ENCODE measurements at places on chromosomes 1 and 21.

- H3K4me3 ChIP-seq = no peak overlapping the region
- H3K27ac ChIP-seq = no peak overlapping the region
- no peaks in the 10 kb centered on the region for H3K27me3 ChIP-seq
Measured at GRCh38 chr1:85830837-85831236, 122.6 kb upstream of the ZNHIT6 start.

DNA sequence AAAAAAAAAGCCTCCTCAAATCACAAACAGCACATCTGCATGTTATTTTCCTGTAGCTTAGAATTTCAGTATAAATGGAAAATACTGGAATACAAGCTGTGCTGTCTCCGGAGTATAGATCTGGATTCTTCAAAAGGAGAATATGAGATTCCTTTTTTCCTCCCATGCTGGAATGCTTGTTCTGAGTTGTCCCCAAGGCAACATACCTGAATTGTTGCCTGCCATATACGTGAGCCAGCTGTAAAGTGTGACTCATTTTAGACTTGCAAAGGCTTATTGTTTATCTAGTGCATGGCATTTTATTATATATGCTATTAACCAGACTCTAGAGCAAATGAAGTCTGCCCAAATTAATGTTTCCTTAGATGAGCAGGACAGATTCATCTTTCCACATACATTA, 95.0 kb upstream of the C1orf105 start:
- no peak for DNase-seq
- H3K4me3 ChIP-seq = no peak overlapping the region
- no peaks in the 10 kb centered on the region for H3K27me3 ChIP-seq
- no peaks in the 10 kb centered on the region for H3K36me3 ChIP-seq

GRCh38 chr1:57470036-57470435, 46.2 kb upstream of the DAB1 start:
- H3K27ac ChIP-seq = no peak overlapping the region
- no peaks in the 10 kb centered on the region for H3K27me3 ChIP-seq
- H3K4me1 ChIP-seq = no peaks in the 10 kb centered on the region
- no peaks in the 10 kb centered on the region for H3K36me3 ChIP-seq

- no peak for DNase-seq
- no peak overlapping the region for H3K27ac ChIP-seq
- H3K4me3 ChIP-seq = no peak overlapping the region
- H3K36me3 ChIP-seq = no peaks in the 10 kb centered on the region
- no peaks in the 10 kb centered on the region for H3K4me1 ChIP-seq
- no peaks in the 10 kb centered on the region for H3K27me3 ChIP-seq
Measured at GRCh38 chr1:92927870-92928269, 33.4 kb downstream of the DIPK1A start.

GRCh38 chr1:218665221-218665620, 320.1 kb downstream of the TGFB2 start:
- H3K4me3 ChIP-seq = no peak overlapping the region
- no peaks in the 10 kb centered on the region for H3K27me3 ChIP-seq
- DNase-seq = peak; percentile 83
- no peaks in the 10 kb centered on the region for H3K36me3 ChIP-seq
- peaks cover 4% of the 10 kb centered on the region for H3K4me1 ChIP-seq
- no peak overlapping the region for H3K27ac ChIP-seq

DNA sequence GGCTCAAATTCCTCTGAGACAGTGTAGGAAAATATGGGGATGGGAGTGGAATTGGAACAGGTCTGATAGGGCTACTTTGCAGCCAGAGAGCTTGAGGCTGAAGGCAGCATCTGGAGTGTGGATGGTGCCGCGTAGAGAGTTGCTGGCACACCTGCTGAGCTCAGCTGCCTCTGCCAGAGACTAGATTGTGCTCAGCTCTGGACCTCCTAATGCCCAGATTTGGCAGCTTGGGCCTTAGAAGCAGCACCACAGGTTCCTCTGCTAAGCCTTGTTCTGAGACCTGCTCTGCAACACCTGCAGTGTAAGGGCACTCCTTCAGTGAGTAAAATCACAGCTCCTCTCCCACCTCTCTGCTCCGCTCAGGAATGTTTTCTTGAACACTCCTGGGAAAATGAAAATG, 23.3 kb downstream of the ACOT11 start:
- H3K27me3 ChIP-seq = no peaks in the 10 kb centered on the region
- DNase-seq = no peak
- H3K36me3 ChIP-seq = no peaks in the 10 kb centered on the region
- peaks cover 21% of the 10 kb centered on the region for H3K4me1 ChIP-seq
- no peak overlapping the region for H3K4me3 ChIP-seq
- peak overlapping the region; percentile 78 for H3K27ac ChIP-seq

GRCh38 chr1:246308533-246309075, 198.5 kb downstream of the SMYD3 start:
- no peaks in the 10 kb centered on the region for H3K27me3 ChIP-seq
- no peak overlapping the region for H3K27ac ChIP-seq
- no peaks in the 10 kb centered on the region for H3K36me3 ChIP-seq
- H3K4me3 ChIP-seq = no peak overlapping the region
- DNase-seq = no peak
- H3K4me1 ChIP-seq = no peaks in the 10 kb centered on the region

DNA sequence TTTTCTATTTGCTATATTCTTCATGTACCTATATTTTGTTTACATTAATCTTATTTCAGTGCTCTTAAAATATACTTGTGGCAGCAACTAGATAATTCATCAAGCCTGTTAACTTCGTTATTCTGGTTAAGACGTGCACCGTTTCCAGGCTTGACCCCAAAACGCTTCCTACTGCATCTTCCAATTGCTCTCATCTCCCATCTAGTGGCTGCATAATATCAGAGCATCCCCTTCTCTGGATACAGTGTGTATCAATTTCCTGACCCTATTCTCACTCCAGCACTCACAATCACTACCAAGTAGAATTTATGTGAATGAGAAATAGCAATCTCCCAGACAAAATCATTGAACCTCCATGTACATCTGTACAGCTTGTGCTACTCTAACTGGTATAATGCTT, 1280.3 kb upstream of the B3GALT2 start:
- H3K4me3 ChIP-seq = no peak overlapping the region
- no peak for DNase-seq
- no peaks in the 10 kb centered on the region for H3K27me3 ChIP-seq
- no peaks in the 10 kb centered on the region for H3K36me3 ChIP-seq

DNA sequence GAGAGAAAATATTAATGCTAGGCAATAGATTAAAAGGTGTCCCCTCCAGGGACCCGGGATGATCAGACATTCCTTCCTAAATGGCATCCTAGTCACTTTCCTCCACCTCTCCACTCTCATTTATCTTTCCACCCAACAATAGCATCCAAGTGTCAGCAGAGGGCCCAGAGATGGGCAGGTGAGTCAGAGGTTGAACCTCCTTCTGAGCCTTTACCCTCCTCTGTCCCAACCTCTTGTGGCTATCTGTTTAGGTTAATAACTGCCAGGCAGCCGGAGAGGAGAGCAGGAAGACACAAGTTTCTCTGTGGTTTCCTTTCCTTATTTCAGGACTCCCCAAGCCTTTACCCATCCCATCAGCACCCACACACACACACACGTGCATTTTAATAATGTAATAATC, 4.1 kb downstream of the GJA5 start:
- DNase-seq = no peak
- no peak overlapping the region for H3K27ac ChIP-seq
- H3K4me1 ChIP-seq = peaks cover 27% of the 10 kb centered on the region

DNA sequence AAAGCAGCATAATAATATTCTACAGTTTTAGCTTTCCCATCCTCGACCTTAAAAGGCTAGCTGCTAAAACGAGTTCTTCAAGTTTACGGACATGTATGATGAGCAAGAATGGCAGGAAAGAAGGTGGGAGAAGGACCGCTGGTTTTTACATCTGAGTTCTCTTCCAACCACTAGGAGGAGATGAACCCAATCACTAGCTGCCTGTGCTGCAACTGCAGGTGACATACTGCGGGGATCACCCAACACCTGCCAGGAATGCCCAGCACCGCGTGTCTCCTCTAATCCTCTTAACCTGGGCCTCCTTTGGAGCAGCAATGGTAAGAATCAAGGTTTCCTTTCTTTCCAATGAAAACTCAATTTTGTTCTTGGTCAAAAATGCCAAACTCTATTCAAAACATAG, 23.5 kb downstream of the TOR3A start:
- no peaks in the 10 kb centered on the region for H3K4me1 ChIP-seq
- peaks cover 35% of the 10 kb centered on the region for H3K36me3 ChIP-seq
- no peaks in the 10 kb centered on the region for H3K27me3 ChIP-seq

DNA sequence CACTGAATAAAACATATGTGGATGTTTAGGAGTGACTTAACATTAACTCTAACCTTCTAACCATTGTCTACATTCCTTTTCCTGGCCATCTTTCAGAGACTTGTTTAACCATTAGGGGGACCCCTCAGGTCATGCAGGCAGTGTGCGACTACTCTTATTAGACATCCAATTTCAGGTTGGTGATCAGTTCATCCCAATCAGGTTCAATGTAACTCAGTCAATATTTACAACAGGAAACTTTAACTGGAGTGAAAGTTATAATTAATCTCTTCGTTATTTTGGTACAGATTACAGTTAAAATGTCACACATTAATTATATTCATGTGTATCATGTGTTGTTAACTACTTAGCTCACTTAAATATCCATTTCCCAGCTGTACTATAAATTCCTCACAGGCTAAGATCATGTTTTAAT, 68.8 kb upstream of the RGS1 start:
- no peak overlapping the region for H3K27ac ChIP-seq
- H3K4me1 ChIP-seq = peaks cover 3% of the 10 kb centered on the region
- no peak for DNase-seq
- H3K27me3 ChIP-seq = no peaks in the 10 kb centered on the region
- H3K4me3 ChIP-seq = no peak overlapping the region
- H3K36me3 ChIP-seq = no peaks in the 10 kb centered on the region

GRCh38 chr1:194277927-194278326, 1091.5 kb upstream of the B3GALT2 start:
- no peak overlapping the region for H3K4me3 ChIP-seq
- H3K27me3 ChIP-seq = no peaks in the 10 kb centered on the region
- no peaks in the 10 kb centered on the region for H3K36me3 ChIP-seq

GRCh38 chr1:32818804-32819541, 1.5 kb downstream of the S100PBP start:
- H3K4me1 ChIP-seq = peaks cover 10% of the 10 kb centered on the region
- no peaks in the 10 kb centered on the region for H3K27me3 ChIP-seq
- peak overlapping the region; percentile 70 for H3K4me3 ChIP-seq
- peak overlapping the region; percentile 91 for H3K27ac ChIP-seq
- no peaks in the 10 kb centered on the region for H3K36me3 ChIP-seq

DNA sequence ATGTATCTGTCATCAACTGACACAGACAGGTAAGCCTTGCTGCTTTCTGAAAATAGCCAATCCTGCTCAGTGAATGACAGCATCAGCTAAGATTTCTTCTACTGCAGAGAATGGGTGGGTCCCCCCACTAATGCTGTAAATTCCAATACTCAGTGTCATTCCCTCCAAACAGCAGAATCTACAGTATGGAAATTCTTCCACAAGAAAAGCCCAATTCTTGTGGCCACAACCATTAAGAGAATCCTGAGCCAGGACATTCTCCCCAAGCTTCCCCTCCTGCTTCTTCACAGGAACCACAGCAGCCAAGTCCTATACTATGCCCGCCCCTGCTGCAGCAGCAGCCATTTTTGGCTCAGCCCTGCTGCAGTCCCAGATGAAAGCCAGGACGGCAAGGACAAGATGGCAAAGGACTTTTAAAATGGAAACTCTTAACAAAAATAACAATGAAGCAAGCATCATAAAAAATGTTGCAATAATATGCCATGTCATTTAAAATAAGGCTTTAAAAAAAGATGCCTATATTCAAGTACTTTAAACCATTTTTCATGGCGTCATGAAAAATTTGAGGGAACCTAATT, 26.8 kb downstream of the EIF4G3 start:
- peaks cover 3% of the 10 kb centered on the region for H3K4me1 ChIP-seq
- H3K36me3 ChIP-seq = peaks cover 3% of the 10 kb centered on the region
- peak overlapping the region; percentile 15 for H3K27ac ChIP-seq
- H3K27me3 ChIP-seq = no peaks in the 10 kb centered on the region
- H3K4me3 ChIP-seq = no peak overlapping the region
- DNase-seq = no peak

GRCh38 chr1:240314845-240315801, 223.4 kb downstream of the FMN2 start:
- DNase-seq = no peak
- H3K4me3 ChIP-seq = no peak overlapping the region
- H3K4me1 ChIP-seq = no peaks in the 10 kb centered on the region
- H3K27me3 ChIP-seq = no peaks in the 10 kb centered on the region

DNA sequence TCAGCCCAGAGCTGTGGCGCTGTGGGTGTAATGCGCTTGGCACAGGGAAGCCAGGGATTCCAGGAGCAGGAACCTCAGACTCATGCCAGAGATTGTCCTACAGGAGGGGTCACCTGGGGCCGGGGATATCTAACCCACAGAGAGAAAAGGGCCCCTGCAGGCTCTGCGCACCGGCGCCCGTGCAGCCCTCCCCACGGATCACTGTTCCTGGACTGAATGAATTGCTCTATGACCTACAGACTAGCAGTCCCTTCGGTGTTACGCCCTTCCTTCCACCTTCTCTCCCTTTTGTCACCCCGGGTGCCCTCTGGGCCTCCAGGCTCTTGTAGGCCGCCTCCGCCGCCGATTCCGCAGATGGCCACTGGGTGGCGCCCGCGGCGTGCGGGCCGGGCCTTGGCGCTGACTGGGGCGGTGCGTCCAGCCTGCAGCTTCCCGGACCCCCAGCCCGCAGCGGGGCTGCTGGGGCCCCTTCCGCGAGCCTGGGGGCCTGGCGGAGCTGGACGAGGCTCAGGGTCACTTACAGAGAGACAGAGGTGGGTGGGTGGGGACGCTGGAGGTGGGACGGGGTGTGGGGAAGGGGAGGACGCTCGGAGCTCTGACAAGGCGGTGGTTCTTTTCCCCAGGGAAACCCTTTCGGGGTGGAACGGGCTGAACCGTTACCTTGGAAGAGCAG, 101.3 kb downstream of the IER5 start:
- H3K4me1 ChIP-seq = peaks cover 4% of the 10 kb centered on the region
- H3K27me3 ChIP-seq = no peaks in the 10 kb centered on the region
- no peak for DNase-seq
- H3K36me3 ChIP-seq = no peaks in the 10 kb centered on the region
- H3K4me3 ChIP-seq = peak overlapping the region; percentile 30

DNA sequence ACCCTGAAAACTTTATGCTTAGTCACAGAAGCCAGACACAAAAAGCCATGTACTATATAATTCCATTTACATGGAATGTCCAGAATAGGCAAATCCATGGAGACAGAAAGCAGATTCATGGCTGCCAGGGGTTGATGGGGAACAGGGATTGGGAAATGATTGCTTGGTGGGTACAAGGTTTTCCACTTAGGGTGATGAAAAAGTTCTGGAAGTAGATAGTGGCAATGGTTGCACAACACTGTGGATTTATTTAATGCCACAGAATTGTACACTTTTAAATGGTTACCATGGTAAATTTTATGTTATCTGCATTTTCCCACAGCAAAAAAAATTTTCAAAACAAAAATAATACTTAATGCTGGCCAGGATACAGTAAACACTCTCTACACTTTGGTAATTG, 40.6 kb downstream of the ENAH start:
- H3K27me3 ChIP-seq = no peaks in the 10 kb centered on the region
- peak overlapping the region; percentile 63 for H3K27ac ChIP-seq
- H3K36me3 ChIP-seq = no peaks in the 10 kb centered on the region
- no peak overlapping the region for H3K4me3 ChIP-seq

- H3K4me1 ChIP-seq = no peaks in the 10 kb centered on the region
- H3K36me3 ChIP-seq = no peaks in the 10 kb centered on the region
- H3K27ac ChIP-seq = no peak overlapping the region
- no peak for DNase-seq
- no peaks in the 10 kb centered on the region for H3K27me3 ChIP-seq
- no peak overlapping the region for H3K4me3 ChIP-seq
Measured at GRCh38 chr1:45846931-45847330, 43.5 kb downstream of the MAST2 start.
